GM12878 (cell line): ENCODE measurements at places on chromosomes 11 and 22.
A peak's percentile ranks its signal among the peaks of the same experiment; 100 is the strongest.

DNA sequence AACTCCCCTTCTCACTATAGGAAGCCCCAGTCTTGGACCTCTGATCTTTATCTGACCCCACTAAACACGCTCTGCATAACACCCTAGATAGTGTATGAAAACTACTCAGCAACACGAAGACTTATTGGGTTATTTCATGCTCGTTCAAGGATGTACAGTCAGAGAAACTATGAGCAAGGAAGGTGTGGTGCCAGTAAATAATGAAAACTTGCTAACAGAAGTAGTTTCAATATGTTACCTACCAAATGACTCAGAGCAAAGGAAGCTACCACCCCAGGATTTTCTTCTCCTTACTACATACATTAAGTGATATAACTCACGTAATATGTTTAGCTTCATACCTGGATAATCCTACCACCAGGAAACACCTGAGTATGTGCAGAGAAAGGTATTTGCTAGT, 25.9 kb upstream of the LYVE1 start:
- DNase-seq, result no peak

GRCh38 chr11:46272816-46273427, 4.5 kb upstream of the CREB3L1 start:
- no peak for DNase-seq

GRCh38 chr22:39915295-39915726, 14.4 kb downstream of the GRAP2 start:
- no peak for DNase-seq

DNA sequence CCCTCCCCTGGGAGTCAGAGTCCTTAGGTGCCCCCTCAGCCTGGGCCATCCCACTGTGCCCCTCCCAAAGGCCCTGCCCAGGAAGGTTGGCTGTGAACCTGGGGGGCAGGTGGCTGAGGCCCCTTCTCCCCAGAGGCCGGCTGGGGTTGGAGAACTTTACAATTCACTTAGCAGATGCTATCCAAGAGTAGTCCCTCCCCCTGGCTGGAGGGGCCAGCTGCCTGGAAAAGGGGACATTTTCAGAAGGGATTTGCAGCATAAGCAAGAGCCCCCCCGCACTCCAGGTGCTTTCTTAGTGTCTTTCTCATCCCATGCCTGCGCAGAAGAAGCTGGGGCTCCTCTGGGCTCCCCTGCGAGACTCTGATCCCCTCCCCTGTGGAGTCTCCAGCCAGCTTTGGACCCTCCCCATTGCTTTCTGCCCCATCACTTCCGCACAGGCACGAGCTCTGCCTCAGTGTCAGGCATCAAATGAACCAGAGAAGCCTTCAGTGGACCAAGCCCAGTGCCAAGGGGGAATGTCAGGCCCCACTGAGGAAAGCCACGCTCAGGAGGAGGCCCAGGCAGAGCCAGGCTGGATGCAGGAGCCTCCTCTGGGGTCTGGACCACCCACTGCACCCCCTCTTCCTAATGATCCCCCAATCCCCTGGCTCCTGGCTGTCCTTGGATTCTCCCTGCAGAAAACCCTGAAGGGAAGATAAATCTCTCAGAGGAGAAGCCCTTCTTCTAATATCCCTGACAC, 3.7 kb downstream of the SSTR3 start:
- no peak for DNase-seq

GRCh38 chr11:134125507-134125906, 56.6 kb downstream of the JAM3 start:
- no peak for DNase-seq

DNA sequence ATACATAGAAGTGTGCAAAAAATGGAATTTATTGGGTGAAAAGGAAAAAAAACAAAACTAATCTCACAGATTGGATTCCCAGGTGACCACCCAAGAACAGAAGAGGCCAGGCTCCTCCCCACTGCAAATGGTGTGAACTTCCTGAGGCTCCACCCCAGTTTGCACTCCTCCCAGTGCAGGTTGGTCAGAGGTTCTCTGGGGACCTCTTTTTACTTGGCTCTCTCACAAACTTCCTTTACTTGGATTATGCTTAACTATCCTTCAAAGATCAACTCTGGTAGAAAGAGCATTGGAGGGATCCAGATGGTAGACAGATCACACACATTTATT, 138.9 kb upstream of the CCDC90B start:
- DNase-seq, result no peak

- DNase-seq, result no peak
Observed at GRCh38 chr11:6674862-6675261, 8.3 kb downstream of the MRPL17 start.

DNA sequence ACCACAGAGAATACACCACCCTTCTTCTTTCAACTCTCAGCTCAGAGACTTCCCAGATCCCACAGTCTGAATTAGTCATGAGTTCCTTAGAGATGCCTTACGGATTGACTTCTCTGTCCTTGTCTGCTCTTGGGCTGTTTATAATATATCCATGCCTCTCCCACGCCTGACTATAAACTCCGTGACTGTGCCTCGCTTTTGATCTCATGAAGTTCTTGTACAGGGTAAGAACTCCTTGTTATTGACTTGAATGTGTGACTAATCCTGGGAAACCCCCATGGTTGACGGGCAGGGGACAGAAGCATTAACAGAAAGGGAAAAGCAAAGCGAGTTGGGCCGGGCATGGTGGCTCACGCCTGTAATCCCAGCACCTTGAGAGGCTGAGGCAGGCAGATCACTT, 62.4 kb upstream of the POU2AF1 start:
- no peak for DNase-seq

DNA sequence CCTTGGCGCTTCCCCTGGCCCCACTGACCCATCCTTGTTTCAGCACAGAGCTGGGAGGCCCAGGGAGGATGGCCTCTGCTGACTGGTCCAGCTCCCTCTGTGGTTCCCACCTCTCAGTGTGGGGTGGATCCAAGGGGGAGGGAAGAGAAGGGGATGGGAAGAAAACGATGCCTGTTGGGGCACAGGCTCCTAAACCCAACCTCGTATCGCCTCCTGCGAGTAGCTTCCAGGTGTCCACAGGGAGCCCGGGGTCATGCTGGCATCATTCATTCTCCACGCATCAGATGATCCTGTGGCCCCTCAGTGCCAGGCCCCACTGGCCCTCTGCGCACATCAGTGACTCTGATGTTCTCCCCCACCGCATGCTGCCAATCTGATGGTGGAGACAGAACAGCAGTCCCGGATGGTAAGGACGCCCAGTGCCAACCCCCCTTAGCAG, 5.1 kb downstream of the MYEOV start:
- no peak for DNase-seq

DNA sequence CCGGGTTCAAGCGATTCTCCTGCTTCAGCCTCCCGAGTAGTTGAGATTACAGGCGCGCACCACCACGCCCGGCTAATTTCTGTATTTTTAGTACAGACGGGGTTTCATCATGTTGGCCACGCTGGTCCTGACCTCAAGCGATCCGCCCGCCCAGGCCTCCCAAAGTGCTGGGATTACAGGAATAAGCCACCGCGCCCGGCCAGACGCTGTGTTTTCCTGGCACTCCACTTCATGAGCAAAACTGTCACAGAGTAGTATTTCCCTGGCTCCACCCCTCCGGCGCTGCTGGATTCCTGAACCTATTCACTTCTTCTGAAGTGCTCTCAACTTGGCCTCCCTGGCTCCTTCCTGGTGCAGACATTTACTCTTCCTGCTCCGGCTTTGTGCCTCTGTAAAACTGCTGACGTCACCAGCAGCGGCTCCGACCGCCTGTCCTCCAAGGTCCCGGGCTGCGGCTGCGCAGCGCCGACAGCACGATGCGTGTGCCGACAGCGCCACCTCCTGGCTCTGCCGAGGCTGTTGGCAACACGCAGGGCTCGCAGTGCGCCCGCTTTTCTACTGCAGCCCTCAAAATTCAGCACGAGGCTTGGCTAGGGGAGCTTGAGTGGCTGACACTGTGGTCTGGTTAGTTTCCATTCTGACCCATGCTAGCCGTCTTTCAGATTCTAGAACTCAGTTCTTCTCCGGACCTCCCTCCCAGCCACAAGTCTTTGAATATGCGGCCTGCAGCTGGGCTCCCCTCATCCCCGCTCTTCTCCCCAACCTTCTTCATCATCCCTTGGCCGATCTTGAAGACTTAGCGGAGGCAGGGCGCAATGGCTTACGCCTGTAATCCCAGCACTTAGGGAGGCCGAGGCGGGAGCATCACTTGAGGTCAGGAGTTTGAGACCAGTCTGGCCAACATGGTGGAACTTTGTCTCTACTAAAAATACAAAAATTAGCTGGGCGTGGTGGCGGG, 36.6 kb downstream of the APOL3 start:
- peak; percentile 52 for DNase-seq

GRCh38 chr11:46414879-46415278, 23.3 kb upstream of the CHRM4 start:
- DNase-seq, result no peak

DNA sequence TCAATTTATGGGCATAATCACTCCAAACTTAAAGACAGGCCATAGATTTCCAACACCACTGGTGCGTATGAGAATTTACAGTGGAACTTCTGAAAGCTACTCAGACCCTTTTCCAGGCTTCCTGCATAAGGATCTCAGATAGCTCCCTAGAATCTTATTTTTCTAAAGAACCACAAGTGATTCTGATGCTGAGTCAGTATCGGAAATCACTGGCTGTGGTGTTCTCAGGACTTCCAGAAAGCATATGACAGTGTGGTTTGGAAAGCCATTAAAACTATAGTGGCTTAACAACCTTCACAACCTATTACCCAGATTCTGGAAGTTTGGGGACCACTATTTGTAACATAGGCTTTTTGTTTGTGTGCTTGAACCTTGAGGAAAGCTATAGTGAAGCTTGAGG, 756.0 kb downstream of the DLG2 start:
- DNase-seq, result no peak

- DNase-seq, result no peak
Observed at GRCh38 chr11:119144825-119145486, 3.9 kb upstream of the ABCG4 start.

- no peak for DNase-seq
Observed at GRCh38 chr11:82711648-82712047, 22.0 kb downstream of the FAM181B start.

- no peak for DNase-seq
Observed at GRCh38 chr11:64006398-64006797, 20.2 kb downstream of the OTUB1 start.

GRCh38 chr11:107713009-107713408, 1.2 kb upstream of the SLN start:
- no peak for DNase-seq

- no peak for DNase-seq
Observed at GRCh38 chr11:121578251-121578976, 125.6 kb upstream of the SORL1-AS1 start.

DNA sequence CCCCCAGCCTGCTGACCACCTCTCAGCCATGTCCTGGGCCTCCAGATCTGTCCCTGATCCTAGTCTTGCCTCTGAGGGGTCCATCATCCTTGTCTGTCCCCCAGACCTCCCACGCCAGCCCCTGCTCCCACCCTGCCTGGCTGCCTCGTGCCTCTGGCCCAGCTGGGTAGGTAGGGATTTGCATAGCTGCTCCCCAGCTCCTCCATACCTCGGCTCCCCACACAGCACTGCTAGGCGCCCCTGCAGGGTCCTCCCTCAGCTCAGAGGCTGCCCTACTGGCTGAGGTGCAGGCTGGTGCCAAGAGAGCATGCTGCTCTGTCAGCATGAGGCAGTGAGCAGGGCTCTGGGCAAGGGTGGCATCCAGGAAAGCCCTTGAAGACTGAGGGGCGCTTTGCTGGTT, 47.7 kb downstream of the NFAM1 start:
- no peak for DNase-seq

GRCh38 chr11:44290208-44290607, 19.7 kb downstream of the ALX4 start:
- DNase-seq, result no peak

DNA sequence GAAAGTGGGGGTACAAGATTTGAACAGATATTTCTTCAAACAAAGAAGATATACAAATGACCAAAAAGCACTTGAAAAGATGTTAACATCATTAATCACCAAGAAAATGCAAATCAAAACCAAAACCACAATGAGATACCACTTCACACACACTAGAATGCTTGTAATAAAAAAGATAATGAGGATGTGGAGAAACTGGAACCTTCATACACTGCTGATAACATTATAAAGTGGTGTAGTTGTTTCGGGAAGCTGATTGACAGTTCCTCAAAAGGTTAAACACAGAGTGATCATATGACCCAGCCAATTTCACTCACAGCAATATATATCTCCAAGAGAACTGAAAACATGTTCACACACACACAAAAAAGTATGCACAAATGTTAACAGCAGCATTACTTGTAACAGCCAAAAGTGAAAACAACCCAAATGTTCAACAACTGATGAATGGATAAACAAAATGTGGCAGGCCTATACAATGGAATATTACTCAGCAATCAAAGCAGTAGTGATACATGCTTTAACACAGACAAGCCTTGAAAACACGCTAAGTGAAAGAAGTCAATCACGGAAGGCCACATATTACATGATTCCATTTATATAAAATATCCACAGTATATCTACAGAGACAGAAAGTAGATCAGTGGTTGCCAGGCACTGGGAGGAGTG, 15.1 kb downstream of the PITPNB start:
- peak; percentile 42 for DNase-seq

DNA sequence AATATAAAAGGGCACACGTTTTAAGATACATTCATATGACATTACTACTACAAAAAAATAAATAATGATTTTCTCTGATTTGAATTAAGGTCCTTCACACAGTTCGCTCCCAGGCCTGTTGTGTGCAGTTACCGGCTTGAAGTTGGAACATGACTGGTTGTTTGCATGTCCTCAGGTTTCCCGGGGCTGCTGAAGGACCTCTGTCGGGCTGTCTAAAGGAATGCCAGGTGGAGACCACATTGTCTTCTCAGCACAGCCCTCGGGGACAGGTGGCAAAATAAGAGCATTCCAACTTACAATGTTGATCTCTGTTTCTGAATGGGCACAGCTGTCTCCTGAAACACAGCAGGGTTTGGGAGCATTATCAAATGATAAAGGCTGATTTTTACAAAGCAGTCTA, 14.9 kb downstream of the VSIG10L2 start:
- DNase-seq, result no peak

GRCh38 chr11:123775289-123775688, 21.0 kb upstream of the OR6X1 start:
- no peak for DNase-seq

- peak; percentile 55 for DNase-seq
Observed at GRCh38 chr22:19419464-19420178, 11.9 kb downstream of the HIRA start.

DNA sequence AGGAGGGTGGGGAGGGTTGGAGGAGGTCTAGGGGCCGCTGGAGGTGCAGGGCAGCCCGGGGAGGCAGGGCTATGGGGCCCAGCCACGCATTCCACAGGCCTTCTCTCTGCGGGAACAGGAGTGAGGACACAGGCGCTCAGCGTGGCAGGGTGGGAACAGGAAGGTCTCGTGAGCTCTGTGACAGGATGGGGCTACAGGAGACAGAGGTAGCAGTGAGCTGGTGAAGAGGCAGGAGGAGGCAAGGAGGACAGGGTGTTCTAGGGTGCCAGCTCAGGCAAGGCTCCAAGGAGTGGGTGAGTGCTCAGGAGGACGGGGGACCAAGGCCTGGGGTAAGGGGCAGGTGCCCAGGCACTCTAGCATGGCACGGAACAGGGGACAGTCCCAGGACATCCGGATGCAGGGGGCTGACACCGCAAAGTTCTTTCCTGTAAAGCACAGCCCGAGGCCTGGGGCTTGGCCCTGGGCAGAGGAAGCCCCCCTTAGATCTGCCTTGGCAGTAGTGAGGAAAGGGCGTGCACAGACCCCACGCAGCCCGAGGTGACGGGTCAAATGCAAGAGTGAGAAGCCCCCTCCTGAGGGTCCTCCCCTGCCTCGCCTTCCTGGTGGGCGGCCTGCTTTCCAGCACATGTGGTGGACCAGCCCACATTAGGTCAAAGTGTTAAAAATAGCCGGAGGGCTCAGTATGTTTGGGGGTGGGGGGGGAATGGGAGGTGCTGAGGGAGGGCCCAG, 4.7 kb upstream of the NEAT1 start:
- no peak for DNase-seq
